Retina (tissue), 1 donor: ENCODE measurements at places on chromosomes 7 and 10.

- DNase-seq: no peak
These were observed 33.6 kb upstream of the HDAC9 start for GRCh38 chr7:18461785-18462467.

DNA sequence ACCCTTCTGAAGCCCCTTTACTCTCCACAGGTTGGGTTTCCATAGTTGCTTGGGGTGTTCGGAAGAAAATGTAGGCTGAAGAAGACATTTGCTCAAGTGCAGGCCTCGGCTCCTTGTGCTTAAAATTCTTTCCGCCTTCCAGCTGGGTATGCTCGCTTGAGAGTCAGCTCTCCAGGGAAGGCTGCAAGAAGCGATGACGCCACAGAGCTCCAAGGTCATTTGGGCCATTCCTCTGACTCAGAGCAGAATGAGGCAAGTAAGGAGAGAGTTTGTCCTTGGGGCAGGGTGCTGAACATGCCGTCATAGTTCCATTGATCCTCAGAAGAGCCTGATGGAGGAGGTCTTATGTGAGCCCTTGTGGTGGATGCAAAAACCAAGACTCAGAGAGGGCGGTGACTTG, 27.4 kb upstream of the HSPA12A start:
- no peak for DNase-seq

DNA sequence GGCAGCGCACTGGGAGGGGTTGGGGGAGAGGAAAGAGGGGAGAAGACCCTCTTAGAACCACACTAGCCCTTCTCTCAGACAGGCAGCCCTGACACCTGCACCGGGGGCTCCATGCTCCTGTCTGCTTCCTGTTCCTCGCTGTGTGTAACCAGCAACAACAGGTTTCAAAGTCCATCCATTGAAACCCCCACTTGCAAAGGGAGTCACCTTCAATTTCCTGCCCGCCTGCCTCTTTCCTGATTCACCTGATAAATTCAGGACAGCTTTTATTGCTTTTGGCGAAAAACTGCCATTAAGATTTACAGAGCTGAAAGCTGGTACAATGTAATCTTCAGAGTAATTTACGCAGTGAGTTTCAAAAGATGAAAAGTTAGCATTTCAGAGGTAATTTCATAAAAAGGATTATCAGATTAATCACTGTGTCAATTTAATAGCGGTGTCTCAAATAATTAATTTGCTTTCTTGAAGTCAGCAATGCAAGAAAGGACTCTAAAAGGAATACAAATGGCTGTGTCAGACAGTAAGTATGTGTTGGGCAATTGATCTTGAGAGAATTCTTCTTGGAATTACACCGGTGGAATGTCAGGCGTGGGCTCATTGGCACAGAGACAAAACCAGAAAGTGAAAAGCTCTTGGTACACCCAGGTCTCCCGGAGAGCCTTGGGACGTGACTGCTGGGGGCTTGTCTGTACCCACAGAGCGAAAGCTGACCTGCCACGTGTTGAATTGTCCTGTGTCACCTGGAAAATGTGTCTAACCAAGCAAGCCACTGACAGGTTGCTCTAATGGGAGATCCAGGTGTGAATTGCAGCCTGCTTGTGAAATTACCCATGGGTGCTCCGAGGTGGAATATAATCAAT, 60.7 kb downstream of the TMEM209 start:
- DNase-seq: no peak

GRCh38 chr10:12019283-12019971, 23.2 kb downstream of the UPF2 start:
- DNase-seq: no peak

DNA sequence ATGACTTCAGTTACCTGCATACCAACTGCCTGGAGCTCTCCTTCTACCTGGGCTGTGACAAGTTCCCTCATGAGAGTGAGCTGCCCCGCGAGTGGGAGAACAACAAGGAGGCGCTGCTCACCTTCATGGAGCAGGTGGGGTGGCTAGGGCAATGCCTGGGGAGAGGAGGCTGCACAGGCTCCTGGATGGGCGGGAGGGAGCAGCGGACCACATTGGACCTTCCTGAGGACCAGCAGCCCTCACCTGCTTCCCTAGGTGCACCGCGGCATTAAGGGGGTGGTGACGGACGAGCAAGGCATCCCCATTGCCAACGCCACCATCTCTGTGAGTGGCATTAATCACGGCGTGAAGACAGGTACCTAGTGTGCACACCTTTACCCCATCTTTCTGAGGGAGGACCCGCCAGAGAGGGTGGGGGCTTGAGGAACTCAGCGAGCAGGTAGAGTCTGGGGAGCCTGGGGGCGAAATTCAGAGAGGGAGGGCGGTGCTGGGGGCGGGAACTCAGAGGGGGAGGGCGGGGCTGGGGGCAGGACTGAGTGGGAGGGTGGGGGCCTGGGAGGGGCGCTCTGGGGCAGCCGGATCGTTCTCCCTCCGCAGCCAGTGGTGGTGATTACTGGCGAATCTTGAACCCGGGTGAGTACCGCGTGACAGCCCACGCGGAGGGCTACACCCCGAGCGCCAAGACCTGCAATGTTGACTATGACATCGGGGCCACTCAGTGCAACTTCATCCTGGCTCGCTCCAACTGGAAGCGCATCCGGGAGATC, 9.0 kb downstream of the AEBP1 start:
- DNase-seq: no peak

DNA sequence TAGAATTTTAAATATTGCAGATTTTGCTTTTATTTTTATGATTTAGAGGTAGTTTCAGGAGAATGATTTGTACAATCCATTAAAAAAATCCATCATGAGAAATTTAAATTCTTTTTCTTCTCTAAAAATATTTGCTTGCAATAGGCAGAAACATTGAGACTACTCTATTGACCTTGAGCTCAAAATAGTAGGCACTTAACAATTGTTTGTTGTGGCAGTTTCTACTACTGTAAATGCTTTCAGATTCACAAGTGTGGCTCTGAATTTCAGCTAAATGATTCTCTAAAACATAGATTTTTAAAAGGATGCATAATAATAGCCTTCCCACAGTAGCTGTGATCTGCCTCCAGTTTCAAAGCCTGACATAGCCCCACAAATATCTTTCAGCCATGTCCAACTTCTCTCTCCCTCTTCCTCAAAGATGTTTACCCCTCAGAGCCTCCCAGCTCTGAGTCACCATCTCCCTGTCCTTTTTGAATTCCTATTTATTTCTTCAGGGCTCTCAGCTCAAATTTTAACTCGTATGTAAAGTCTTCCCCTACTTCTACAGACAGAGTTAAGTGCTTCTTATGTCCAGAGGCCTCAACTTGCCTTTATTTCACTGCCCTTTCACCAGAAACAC, 160.5 kb downstream of the AOAH start:
- no peak for DNase-seq

GRCh38 chr10:86668297-86669165, at the start of gene LDB3:
Gene LDB3, plus strand, starts transcription at chr10:86668511. Its CDS starts 181 bp downstream, at chr10:86668692.
- DNase-seq: peak; percentile 71

DNA sequence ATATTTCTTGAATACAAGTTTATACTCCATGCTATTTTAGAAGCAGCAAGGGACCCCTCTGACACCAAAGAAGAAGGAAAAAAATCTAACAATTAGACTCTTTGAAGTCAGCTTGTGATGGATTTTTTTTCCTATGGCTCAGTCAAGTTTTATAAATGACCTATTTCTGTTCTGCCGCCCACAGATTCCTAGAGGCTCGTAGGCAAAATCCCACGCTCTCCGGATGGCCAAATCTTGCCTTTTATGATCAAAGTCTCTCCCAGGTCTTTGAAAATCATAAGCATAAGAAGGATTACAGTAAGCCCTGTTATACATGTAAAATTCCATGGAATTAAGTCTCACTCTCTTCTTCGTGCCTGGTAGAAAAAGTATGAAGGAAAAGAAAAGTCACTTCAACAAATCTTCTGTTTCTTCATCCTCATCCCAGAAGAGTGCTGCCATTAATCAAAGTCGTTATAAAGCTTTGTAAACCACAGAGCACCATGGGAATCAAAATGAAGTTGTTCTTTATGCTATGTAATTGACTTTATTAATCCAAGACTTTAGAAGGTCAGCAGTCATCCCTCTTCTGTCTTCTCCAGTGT, 33.1 kb downstream of the ASB13 start:
- DNase-seq: no peak

GRCh38 chr10:115772606-115773005, 500.4 kb downstream of the GFRA1 start:
- no peak for DNase-seq

DNA sequence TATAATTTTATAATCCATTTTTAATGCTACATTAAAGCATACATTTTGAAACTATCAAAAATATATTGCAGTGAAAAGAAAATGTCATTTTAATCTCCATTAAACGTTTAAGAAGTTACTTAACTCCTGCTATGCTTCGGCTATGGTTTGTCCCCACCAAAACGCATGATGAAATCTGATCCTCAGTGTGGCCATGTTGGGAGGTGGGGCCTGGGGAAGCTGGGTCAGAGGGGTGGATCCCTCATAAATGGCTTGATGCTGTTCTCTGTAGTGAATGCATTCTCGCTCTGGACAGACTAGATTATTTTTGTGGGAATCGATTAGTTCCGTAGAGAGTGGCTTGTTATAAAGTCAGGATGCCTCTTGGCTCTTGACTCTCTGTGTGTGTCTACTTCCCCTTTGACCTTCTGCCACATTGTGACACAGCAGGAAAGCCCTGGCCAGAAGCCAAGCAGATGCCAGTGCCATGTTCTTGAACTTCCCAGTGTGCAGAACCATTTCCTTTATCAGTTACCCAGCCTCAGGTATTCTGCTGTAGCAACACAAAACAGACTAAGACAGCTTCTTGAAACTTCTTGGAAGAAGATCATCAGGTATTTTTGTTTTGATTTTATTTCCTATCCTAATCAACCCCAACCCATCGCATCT, 77.8 kb downstream of the TCERG1L start:
- no peak for DNase-seq

- no peak for DNase-seq
These were observed 297.1 kb upstream of the LRGUK start for GRCh38 chr7:133830081-133830480.

- no peak for DNase-seq
These were observed 196.8 kb upstream of the POT1 start for GRCh38 chr7:125126376-125126775.

DNA sequence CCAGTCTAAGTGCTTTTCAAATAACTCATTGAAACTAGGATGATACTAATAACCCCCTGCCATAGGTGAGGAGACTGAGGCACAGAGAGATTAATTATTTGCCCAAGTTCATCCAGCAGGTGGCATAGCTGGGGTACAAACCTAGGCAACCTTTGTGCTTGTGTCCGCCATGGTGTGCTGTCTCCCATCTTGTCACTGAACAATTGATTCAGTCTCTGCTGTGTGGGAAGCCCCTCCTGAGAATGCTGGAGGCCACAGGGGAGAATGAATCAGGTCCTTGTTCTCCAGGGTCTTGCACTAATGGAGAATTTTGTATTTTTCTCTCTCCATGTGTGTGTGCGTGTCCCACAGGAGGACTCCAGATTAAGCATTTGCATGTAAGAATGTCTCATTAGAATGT, 15.8 kb upstream of the TMEM236 start:
- DNase-seq: no peak

GRCh38 chr10:15265056-15265455, 96.6 kb upstream of the NMT2 start:
- DNase-seq: no peak

GRCh38 chr7:125396466-125397151, 467.0 kb upstream of the POT1 start:
- no peak for DNase-seq

DNA sequence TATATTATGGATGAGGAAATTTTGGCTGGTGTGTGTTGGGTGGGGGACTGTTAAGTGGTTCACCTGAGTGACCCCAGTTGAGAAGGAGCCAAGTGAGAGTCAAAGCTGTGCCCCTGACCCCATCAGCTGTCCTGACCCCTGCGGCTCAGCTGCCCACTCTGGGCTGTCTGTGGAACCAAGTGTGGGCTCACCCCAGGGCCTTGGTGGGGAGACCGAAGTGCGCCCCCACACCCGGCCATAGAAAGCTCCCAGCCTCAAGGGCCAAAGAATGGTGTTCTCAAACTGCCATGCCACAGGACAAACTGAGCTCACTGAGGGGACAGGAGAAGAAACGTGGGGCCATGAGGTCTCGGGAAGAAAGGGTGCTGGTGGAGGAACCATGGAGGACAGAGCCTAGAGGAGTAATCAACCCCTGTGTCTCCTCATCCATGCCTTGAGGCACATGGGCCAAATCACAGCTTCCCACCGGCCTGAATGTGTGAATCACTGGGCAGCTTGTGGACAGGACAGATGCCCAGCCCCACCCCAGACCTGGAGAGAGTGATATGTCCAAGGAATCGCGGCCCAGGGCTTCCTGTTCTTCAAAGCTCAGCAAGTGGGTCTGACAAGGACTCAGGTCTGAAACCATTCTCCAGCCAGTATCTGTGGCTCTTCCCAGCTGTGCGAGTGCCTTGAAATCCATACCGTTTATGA, 86.2 kb upstream of the CACUL1 start:
- DNase-seq: no peak

GRCh38 chr10:59333701-59334100, 28.6 kb downstream of the FAM13C start:
- DNase-seq: no peak

- DNase-seq: no peak
These were observed 21.6 kb upstream of the KLF6 start for GRCh38 chr10:3806603-3807002.

- no peak for DNase-seq
These were observed 3.1 kb downstream of the CYREN start for GRCh38 chr7:135167365-135167917.

DNA sequence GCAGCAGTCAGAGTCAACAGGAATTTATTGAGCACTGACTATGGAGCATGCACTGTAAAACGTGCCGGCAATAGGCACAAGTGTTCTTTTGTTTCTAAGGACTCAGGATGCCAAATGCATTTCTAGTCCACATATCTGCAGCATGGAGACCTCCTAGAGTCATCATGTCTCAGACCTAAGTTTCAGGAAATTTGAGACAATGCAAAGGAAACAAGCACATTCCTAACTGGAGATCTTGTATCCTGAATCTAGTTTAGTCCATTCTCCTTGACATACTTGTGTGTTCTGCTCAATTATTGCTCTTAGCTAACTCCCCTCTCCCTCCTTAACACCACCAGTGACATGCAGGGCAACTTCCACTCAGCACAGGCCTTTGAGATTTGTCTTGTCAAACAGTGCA, 173.2 kb downstream of the ZNF438 start:
- DNase-seq: no peak

DNA sequence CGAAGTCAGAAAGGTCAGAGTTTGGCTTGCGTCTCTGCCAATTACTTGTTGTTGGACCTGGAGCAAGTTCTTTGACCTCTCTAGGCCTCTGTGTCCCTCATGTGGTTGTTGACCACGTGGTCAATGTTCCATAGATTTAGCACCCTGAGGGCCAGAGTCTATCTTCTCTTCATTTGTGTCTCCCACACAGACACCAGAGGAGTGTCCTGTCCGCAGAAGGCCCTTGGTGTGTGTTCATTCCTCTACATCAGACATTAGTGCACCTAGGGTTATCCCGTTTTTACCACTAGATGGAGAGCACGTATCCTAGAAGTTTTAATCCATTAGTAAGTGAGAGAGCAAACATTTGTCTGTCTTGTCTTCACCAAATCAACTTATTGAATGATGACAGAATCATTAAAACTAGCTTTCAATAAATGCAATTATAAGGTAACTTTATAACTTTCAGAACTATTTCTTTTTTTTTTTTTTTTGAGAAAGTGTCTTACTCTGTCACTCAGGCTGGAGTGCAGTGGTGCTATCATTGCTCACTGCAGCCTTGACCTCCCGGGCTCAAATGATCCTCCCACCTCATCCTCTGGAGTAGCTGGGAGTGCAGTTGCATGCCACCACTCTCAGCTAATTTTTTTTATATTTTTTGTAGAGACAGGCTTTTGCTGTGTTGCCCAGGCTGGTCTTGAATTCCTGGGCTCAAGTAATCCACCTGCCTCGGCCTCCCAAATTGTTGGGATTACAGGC, 122.5 kb upstream of the ANKRD1 start:
- DNase-seq: no peak
